ENCODE measurements at places on chromosomes 3 and 15. TPM values are rescaled to one million over a fixed set of nuclear protein-coding genes. Genes with fewer than 3 reads are reported as not detected.
A peak's percentile ranks its signal among the peaks of the same experiment; 100 is the strongest.

Gene CASR
- 0.06 TPM for total RNA-seq

Gene TM4SF4
- not detected for total RNA-seq

Gene DAZL
- not detected for total RNA-seq

Gene HGD
- total RNA-seq: 0.55 TPM

Gene PPM1L
- 5.8 TPM for total RNA-seq

Gene SPINT1
- total RNA-seq: 1.7 TPM

Gene SEMA3G
- total RNA-seq: not detected

Gene SPPL2A
- 80.0 TPM for total RNA-seq

Gene ERC2
- total RNA-seq: not detected

GRCh38 chr3:140273542-140274195, 338.7 kb downstream of the CLSTN2 start:
- no peak for DNase-seq
- no peak overlapping the region for H3K4me3 ChIP-seq
- H3K27me3 ChIP-seq: no peaks in the 10 kb centered on the region
- no peak overlapping the region for H3K27ac ChIP-seq
- no peaks in the 10 kb centered on the region for H3K36me3 ChIP-seq

- no peak overlapping the region for H3K27ac ChIP-seq
- H3K36me3 ChIP-seq: no peaks in the 10 kb centered on the region
- DNase-seq: no peak
- H3K4me1 ChIP-seq: no peaks in the 10 kb centered on the region
Measured at GRCh38 chr3:3737531-3737930, 61.7 kb upstream of the LRRN1 start.

- no peak overlapping the region for H3K4me3 ChIP-seq
- DNase-seq: no peak
- H3K27ac ChIP-seq: no peak overlapping the region
- no peaks in the 10 kb centered on the region for H3K4me1 ChIP-seq
- H3K27me3 ChIP-seq: peaks cover 12% of the 10 kb centered on the region
Measured at GRCh38 chr15:59830098-59830497, 141.0 kb upstream of the BNIP2 start.

DNA sequence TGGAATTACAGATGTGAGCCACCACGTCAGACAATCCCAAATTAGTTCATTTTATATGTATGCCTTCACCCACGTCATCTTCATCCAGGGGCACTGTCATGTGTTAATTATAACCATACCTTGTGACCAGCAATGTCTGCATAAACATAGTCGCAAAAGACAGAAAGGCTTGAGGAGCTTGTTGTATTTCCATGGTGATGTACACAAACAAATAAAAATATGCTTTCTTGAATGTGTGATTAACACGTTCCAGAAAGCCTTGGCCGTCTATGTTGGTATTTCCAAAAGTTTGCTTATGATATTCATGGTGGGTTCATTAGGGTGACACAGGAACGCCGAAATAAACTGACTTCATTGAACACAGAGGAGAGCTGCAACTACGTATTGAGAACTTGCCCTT, 524.7 kb upstream of the ZNF717 start:
- no peak overlapping the region for H3K4me3 ChIP-seq
- DNase-seq: no peak
- H3K36me3 ChIP-seq: no peaks in the 10 kb centered on the region
- H3K4me1 ChIP-seq: no peaks in the 10 kb centered on the region
- no peaks in the 10 kb centered on the region for H3K27me3 ChIP-seq

- no peak overlapping the region for H3K4me3 ChIP-seq
- DNase-seq: no peak
- no peak overlapping the region for H3K27ac ChIP-seq
- H3K27me3 ChIP-seq: peaks cover 13% of the 10 kb centered on the region
- H3K4me1 ChIP-seq: no peaks in the 10 kb centered on the region
- no peaks in the 10 kb centered on the region for H3K36me3 ChIP-seq
Measured at GRCh38 chr3:43865351-43865750, 174.6 kb downstream of the ABHD5 start.

DNA sequence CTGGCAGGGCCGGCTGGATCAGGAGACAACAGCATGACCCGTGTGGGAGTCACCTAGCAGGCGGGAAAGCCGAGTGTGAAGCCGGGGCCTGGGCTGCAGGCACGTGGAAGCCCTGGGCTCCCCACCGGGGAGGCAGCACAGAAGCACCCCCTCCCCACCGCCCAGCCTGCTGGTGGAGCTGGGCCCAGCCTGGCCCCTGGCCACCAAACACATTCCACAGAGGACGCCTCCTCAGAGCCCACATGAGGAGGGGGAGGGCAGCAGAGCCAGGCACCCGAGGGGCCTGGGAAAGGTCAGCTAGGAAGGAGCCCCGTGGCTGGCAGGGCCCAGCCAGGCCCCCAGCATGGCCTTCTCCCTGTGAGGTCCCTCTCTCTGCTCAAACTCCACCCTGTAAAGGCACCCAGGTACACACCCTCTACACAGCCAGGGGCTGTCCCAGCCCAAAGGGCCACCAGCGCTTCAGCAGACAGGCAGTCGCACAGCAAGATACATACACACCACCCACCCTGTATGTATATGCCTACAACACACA, 4.5 kb downstream of the PLXNB1 start:
- DNase-seq: no peak
- peaks cover 9% of the 10 kb centered on the region for H3K4me1 ChIP-seq
- H3K27me3 ChIP-seq: peaks cover 20% of the 10 kb centered on the region

- no peak overlapping the region for H3K4me3 ChIP-seq
- H3K27ac ChIP-seq: peak overlapping the region; percentile 36
- no peak for DNase-seq
- H3K36me3 ChIP-seq: peaks cover 90% of the 10 kb centered on the region
- peaks cover 68% of the 10 kb centered on the region for H3K4me1 ChIP-seq
Measured at GRCh38 chr3:98513091-98513511, 9.6 kb downstream of the CLDND1 start.

- no peaks in the 10 kb centered on the region for H3K27me3 ChIP-seq
- DNase-seq: peak; percentile 39
- peak overlapping the region; percentile 93 for H3K4me3 ChIP-seq
- H3K4me1 ChIP-seq: peaks cover 35% of the 10 kb centered on the region
Measured at GRCh38 chr3:120742849-120743365, 363 bp downstream of the GTF2E1 start.

- no peak overlapping the region for H3K4me3 ChIP-seq
- H3K27me3 ChIP-seq: no peaks in the 10 kb centered on the region
- H3K27ac ChIP-seq: no peak overlapping the region
Measured at GRCh38 chr15:100623301-100623700, 20.9 kb downstream of the ASB7 start.

DNA sequence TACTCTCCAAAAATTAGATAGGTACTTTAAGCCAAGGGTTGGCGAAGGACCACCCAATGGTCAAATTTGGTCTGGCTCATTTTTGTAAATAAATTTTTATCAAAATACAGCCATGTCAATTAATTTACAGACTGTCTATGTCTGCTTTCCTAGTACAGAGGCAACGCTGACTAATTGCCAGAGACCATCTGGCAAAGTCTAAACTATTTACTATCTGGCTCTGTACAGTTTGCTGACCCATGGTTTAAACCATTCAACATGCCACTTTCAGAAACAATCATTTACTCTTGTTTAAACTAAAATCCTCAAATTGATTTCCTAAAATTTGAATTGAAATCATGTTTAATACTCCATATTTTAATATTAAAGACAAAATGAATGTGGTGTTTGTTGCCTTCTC, 25.9 kb downstream of the CBLB start:
- peaks cover 47% of the 10 kb centered on the region for H3K4me1 ChIP-seq
- H3K27ac ChIP-seq: no peak overlapping the region
- H3K36me3 ChIP-seq: peaks cover 57% of the 10 kb centered on the region
- H3K4me3 ChIP-seq: no peak overlapping the region
- no peaks in the 10 kb centered on the region for H3K27me3 ChIP-seq

DNA sequence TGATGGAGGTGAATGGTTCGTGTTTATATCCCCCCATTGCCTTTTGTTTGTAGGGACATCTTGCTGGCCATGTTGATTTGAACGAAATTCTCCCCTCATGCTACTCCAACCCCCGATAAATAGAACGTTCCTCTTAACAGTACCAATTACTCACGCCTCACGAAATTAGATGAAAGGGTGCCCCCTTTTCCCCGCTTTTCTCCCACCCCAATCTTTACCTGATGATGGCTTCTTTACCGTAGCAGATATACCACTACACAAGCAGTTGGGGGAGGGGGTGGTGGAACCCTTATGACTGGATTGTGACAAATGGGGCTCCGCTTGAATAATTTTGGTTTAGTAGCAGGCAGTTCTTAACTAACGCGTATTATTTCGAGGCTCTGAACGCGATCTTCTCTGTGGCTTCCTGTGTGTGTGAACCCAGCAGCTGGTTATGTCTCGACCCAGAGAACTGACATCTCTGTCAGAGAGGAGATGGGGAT, 1.1 kb downstream of the PIAS1 start:
- peak; percentile 72 for DNase-seq
- peak overlapping the region; percentile 94 for H3K27ac ChIP-seq
- H3K4me1 ChIP-seq: peaks cover 42% of the 10 kb centered on the region
- H3K36me3 ChIP-seq: peaks cover 26% of the 10 kb centered on the region
- peaks cover 10% of the 10 kb centered on the region for H3K27me3 ChIP-seq

- no peak overlapping the region for H3K4me3 ChIP-seq
- no peaks in the 10 kb centered on the region for H3K36me3 ChIP-seq
- H3K4me1 ChIP-seq: no peaks in the 10 kb centered on the region
- no peak overlapping the region for H3K27ac ChIP-seq
- no peaks in the 10 kb centered on the region for H3K27me3 ChIP-seq
Measured at GRCh38 chr3:184593220-184593927, 31.8 kb downstream of the EPHB3 start.

GRCh38 chr3:123350971-123351370, 97.9 kb downstream of the ADCY5 start:
- DNase-seq: no peak
- no peaks in the 10 kb centered on the region for H3K36me3 ChIP-seq
- H3K27me3 ChIP-seq: peaks cover 17% of the 10 kb centered on the region
- H3K4me1 ChIP-seq: no peaks in the 10 kb centered on the region
- no peak overlapping the region for H3K27ac ChIP-seq
- no peak overlapping the region for H3K4me3 ChIP-seq

DNA sequence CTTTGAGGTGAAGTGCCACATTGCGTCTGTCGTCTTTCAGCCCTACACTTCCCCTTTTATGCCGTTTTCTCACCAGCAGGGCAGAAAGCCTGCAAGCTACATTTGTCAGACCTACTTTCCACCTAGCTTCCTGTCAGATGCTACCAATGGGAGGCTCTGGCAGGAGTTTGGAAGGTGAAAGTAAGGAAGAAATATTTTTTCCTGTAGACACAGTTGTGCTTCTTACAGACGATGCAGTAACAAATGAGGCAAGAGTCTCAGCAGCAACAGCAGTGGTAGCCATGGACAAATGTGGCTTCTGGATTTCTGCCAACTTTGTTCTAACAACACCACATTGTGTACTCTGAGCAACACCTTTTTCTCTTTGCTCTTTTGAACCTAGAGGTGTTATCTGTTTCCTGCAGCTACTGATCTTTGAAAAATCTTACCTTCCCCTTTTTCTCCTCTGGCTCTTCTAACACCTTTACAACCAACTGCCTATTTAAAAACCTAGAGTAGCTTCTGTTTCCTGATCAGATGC, 70.6 kb upstream of the STT3B start:
- H3K4me3 ChIP-seq: no peak overlapping the region
- peak; percentile 58 for DNase-seq
- peaks cover 18% of the 10 kb centered on the region for H3K4me1 ChIP-seq
- no peaks in the 10 kb centered on the region for H3K27me3 ChIP-seq

GRCh38 chr3:124831628-124832199, 55.5 kb downstream of the ITGB5 start:
- H3K4me1 ChIP-seq: peaks cover 14% of the 10 kb centered on the region
- H3K27me3 ChIP-seq: peaks cover 22% of the 10 kb centered on the region
- no peak overlapping the region for H3K4me3 ChIP-seq
- no peak for DNase-seq

GRCh38 chr3:127858937-127859336, 36.6 kb upstream of the MGLL start:
- peaks cover 2% of the 10 kb centered on the region for H3K4me1 ChIP-seq
- H3K4me3 ChIP-seq: no peak overlapping the region
- no peaks in the 10 kb centered on the region for H3K36me3 ChIP-seq
- H3K27ac ChIP-seq: no peak overlapping the region
- no peak for DNase-seq

DNA sequence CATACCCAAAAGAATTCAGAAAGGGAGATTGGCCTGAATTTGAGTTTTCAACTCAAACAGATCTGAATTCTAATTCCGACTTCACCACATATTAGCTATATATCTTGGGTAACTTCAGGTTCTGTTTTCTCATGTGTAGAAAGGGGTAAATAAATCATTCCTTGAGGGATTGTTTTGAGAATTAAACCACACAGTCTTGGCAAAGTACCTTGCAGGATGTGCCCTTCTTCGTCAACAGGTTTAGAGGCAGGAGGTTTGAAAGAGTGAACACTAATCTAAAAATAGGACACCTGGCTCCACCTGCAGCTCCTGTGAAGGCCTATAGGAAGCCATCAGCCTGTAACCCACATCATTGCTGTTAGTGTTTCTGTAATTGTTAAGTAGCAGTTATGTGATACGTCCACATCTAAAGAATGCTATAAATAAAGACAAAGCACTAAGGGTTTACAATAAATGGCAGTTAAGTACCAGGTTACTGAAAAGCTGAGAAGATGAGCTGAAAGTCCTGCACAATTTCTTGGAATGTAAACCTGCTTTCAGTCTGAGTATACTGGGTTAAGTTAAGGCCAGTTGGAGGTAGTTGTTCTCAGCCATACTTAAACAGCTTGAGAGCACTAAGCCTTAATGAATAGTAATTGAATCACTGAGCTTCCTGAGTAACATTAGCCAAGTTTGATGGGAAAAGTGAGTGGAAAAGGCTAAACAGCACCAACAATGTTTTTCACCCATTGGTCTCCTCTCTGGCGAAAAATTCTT, 6.0 kb downstream of the CCDC80 start:
- H3K27me3 ChIP-seq: peaks cover 6% of the 10 kb centered on the region
- no peaks in the 10 kb centered on the region for H3K36me3 ChIP-seq
- peaks cover 3% of the 10 kb centered on the region for H3K4me1 ChIP-seq

DNA sequence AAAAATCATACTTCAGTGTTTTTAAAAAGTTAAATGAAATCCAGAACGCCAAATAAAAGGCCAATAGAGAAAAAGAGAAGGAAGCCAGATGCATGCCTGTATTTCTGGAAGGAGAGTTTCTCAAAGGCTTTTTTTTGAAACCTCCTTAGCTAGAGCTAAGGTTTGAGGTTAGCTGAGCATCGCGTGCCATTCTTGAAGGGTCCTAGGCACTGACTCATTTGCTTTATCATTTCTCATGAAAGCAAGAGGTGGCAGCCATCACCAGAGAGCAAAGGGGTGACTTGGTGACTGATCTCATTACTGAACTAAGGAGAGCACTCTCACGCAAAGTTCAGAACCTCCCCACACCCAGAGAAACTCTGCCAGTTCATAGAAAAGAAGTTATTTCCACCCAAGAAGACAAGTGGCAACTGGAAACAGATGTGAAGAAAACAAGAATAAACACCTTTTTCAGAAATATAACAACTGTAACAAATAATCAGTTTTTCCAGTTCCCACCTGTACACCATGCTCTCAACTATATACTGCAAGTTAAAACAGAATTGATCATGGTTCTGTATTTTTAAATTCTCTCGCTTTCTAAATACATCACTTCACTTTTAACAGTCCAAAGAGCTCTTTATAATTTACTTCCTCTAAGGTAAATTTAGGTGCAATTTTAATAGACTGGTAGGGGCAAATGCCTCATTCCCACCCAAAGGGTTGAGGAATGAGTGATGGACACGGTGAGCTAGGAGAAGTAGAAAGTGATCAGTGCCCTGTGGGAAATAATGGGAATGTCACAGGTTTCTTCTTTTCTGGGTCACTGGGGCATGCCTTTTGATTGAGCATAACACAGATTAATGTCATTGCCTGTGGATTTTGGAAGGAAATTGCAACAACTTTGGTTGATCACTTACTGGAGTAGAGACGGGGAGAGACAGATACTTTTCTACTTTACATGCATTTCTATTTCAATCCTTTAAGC, 24.7 kb downstream of the GPR15 start:
- H3K27ac ChIP-seq: peak overlapping the region; percentile 96
- peaks cover 87% of the 10 kb centered on the region for H3K4me1 ChIP-seq
